Neuronal stem cell (in vitro differentiated cells): ENCODE measurements at places on chromosomes 2 and 18.

DNA sequence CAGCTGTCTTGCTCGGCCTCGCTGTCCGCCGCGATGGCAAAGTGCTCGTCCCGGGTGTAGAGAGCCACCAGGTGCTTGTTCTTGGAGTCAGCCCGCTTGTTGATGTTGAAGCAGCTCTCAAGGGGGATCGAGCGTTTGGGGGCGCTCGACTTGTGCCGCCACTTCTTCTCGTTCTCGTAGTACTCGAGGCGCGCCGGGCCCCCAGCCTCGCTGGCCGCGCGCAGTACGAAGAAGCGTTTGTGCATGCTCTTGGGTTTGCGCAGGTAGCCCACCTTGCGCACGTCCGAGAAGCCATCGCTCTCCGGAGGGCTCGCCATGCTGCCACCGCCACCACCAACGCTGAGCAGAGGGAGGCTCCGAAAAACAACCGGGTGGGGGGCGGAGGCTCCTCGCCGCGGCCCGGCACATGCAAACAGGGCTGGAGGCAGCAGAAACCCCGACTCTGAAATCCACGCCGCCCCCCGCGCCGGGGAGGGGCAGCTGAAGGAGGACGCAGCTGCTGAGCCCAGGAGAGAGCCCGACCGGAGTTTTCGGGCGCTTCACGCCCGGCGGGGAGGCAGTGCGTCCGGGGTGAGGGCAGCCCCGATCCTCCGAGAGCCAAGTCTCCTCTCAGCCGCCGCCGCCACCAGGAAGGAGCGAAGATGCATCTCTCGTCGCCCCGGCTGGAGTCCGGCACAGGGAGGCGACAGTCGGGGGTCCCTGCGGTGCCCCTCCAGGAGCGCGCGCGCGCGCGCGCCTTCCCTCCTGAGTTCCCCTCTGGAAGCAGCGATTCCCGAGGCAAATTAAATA is 1.0 kb downstream of the IRS1 start:
- DNase-seq, result no peak

DNA sequence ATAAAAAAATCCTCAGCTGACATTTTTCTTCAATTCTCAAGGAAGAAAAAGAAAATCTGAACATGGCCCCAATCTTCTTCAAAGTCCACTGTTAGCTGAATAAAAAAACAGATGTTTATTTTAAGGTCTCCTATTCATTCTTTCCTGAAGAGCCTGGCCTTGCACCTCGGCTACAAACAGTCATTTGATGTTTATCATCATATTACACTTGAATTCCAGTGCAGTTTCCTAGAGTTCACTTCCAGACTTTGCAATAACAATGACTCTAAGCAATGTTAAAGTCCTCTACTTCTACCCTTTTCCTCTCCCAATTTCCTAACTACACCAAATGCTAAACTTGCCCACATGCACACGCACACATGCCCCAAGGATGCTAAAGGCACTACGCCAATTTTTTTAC is 70.1 kb downstream of the NOL10 start:
- no peak for DNase-seq

GRCh38 chr18:54718408-54718773 is 109.9 kb upstream of the RAB27B start:
- DNase-seq, result no peak

GRCh38 chr2:26598336-26598995 is 42.7 kb downstream of the CIB4 start:
- DNase-seq, result no peak

DNA sequence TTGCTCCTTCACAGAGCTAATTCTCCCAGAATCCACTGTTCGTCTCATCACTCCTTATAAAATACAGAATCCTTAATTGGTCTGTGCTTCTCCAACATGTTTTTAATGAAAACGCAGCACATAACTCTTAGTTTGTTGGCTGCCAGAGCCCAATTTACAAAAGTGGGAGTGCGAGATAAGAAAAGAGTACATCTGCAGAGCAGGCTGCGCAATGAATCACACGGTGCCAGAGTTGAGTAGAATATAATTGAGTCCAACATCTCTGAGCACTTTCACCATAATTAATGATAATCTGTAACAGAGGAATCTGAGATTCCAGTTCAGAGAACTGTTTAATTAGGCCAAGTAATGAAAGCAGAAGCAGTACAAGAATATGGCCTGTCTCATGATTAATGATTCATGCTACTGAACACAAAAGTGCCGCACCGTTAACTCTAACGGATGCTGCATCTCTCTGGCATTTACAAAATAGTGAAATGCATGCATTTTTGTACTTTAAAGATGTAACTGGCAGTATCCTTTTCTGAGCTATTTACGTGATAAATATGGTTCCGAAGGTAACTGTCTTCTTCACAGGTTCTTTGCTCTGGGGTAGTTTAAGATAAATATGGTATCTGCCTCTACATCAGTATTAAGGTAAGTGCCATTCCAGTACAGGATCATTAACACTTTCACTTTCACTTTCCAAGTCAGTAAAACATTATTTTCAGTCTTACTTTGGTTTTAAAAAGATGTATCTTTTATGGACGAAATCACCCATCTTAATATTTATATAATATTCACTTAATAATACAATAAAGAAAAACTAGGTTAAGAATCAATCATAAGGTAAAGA is 785.6 kb downstream of the NR4A2 start:
- DNase-seq, result no peak

DNA sequence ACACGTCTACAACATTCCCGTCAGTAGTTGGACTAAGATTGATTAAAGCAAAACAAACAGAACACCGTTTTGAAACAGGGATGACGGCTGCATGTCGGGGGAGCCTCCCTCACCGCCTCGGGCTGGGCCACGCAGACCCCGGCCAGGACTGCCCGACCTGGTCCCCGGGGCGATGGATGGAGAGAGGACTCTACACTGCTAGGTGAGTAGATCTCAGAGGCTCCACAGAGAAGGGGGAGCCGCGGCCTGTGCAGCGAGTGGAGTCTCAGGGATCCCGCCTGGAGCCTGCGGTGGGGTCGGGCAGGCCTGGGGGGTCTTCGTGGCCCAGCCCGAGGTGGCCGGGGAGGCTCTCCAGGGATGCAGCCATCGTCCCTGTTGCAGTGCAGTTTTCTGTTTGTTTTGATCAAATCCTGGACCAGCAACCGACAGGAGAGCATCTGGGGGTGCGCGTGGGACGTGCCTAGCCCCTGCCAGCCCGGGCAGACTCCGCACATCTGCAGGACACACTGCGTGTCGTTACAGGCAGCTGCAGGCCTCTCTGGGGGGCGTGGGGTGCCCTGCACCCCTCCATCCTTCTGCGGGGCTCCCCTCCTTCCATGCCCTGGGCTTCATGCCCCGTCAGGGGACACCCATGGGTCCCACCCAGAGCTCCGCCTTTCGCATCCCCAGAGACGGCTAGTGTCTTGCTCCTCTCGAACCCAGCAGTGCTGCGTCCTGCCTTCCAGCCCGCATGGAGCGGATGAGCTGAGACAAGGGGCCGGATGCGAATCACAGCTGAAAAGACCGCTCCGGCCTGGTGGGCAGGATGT is 143.6 kb downstream of the RTP5 start:
- DNase-seq, result no peak

- DNase-seq, result no peak
Measured at GRCh38 chr2:52340171-52340570, 1308.2 kb upstream of the NRXN1 start.

DNA sequence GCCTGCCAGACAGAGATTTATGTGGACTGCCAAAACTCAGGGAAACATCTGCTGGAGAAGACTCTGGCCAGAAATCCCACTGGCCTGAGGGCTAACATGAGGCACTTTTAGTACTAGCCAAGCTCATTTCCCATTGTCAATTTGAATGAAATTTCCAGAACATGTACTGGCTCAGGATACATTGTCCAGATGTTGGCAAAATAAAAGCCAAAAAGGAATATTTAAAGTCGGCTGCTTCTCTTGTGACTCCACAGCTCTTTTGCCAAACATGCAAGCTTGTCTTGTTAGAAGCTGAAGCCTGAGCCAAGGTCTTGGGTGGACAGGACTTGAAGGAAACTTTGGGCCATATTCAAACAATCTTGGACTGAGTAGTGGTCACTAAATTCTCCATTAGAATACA is 215.5 kb downstream of the NCKAP5 start:
- no peak for DNase-seq

GRCh38 chr2:72157871-72158771 is 10.5 kb upstream of the CYP26B1 start:
- no peak for DNase-seq
